Renal cortex interstitium (tissue), 15 donors: ENCODE measurements at places on chromosomes 3 and 15.

DNA sequence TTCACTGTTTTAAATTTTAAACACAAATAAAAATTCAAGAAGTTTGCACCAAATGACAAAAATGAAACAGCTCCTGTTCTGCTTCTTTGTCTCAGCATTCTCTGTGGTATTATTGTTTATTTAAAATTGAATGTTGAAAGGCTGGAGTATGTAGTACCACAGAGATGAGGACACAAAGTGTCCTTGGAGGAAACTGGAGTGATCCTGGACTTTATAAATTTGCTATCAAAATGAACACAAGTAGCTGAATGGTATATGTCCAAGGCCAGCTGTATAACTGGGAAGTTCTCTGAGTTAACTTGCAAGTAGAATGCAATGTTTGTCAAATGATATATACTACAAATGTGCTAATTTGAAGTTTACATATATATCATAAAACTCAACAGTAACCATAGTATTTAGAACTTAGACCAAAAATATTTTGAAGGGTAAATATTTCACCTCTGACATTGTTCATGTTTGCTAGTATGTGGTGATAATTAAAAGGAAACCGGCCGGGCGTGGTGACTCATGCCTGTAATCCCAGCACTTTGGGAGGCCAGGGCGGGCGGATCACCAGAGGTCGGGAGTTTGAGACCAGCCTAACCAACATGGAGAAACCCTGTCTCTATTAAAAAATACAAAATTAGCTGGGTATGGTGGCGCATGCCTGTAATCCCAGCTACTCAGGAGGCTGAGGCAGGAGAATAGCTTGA lies 12.3 kb downstream of the BTLA start:
- DNase-seq = no peak

DNA sequence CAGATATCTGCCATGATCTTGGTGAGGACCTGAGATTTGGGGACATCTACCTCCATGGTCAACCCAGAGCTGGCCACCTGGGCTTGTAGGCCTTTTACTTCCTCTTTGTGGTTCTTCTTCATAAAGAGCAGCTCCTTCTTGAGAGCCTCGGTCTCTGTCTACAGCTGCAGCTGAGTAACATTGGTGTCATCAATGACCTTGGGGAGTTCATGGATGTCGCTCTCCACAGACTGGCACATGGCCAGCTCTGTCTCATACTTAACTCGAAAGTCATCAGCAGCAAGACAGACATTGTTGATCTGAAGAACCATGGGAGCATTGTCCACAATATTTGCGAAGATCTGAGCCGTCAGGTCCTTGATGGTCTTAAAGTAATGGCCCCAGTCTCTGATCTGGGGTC lies 15.7 kb upstream of the RASA2 start:
- DNase-seq = no peak

GRCh38 chr3:27533718-27534573 lies 49.8 kb upstream of the SLC4A7 start:
- no peak for DNase-seq

DNA sequence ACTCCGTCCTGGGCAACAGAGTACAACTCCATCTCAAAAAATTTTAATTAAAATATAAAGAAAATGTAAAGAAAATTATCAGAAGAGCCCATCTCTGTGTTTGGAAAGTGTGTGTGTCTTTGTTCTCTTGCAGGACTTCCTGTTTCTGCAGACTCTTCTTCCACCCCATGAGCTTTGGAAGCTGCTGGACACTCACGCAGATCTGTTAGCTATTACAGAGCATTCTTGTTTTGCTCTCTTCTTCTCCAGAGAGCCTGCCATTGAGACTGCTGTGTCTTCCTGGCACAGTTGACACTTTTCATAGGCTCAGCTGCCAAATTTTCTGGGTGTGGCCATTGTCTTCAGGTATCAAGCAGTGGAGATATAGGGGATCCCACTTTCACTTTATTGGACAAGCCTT lies 6.0 kb upstream of the CCR8 start:
- no peak for DNase-seq
